ENCODE measurements at places on chromosomes 5 and 9.

DNA sequence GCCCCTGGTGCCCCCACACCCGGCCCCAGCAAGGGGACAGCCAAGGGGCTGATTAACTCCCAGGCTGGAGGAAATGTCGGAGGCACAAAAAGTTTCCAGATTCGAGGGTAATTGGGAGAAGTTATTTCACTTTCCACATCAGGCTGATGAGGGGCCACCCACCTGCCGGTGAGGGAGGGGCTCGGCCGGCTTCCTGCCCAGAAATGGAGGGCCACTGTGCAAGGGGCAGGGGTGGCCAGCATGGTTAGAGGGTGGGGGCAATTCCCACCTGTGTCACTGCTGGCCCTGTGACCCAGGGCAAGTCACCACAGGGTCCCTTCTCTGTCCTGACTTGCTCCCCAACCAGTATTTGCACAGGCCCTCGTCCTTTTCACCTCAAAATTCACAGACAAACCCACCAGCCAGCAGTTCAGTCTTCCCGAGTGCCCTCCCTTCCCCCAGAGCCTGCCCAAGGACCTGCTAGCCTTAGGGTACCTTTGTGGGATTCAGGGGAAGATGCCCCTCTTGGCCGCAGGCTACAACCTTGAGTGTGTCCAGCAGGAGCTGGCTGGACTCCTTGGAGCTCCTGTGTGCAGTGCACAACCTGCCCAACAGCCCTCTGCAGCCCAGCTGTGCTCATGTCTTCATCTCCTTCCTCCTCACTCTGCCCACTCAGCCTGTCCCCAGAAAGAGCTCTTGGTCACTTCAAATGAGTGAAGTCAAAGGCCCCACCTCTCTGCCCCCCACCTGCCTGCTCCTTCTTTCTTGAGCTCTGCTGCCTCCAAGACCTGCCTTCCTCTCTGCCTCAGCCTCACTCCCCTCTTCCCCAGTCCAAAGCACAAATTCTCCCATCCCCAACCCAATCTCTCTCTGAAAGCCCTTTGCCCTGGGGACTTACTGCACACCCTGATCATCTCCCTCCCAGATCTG is 130.5 kb downstream of the BARX1 start:
- DNase-seq: no peak

GRCh38 chr9:35510754-35511428 is 21.0 kb downstream of the RUSC2 start:
- DNase-seq: no peak

- no peak for DNase-seq
Measured at GRCh38 chr5:64074533-64074932, 91.1 kb upstream of the RNF180 start.

DNA sequence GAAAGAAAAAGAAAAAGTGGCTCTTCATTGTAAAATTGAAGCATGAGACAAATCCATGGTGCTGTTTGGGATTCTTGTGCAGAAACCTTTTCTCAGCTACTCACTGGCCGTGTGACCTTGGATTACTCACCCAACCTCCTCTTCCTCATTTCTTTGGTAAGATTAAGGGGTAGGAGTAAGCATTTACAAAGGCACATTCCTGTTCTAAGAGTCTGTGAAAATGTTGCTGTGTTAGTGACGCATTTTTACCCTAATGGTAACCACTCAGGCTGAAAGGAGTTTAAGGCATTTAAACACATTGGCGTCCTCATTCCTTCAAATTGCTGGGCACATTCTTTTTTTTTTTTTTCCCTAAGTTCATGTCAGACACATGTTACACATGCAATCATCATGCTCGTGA is 4.3 kb downstream of the RAI14 start:
- DNase-seq: no peak

- DNase-seq: no peak
Measured at GRCh38 chr5:140141241-140141640, 15.5 kb downstream of the IGIP start.

- DNase-seq: no peak
Measured at GRCh38 chr5:10262121-10262774, 12.2 kb downstream of the CCT5 start.

DNA sequence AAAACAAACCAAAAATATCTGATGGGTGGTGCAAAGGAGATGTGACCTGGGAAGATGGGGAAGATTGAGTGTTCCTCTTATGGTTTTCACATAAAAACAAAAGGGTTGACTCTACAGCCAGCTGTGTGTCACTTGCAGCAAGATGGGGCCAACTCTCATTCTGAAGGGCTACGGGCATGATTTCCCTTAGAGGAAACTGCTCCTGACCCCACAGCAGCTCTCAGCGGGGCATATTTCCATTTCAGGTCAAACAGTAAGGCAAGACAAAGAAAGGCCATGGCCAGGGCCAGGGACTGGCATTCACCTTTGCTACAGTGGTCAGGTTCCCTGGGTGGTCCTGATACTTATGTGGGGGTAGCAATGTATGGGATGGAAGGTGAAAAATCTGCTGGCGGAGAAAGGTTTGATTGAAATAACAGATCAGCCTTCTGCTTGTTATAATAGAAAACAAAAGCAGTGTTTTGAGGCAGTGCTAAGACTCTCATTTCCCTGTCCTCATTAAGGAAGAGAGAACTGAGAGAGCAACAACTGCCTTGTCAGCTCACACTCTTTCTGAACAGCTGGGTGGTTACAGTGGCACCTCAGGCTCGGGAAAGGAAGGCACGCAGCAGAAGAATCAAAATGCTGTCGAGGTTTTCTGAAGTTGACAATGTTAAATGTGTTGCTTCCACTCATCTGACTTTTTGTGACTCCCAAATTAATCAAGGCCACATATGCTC is 120.7 kb upstream of the PCA3 start:
- DNase-seq: no peak

- DNase-seq: no peak
Measured at GRCh38 chr9:109574061-109574882, 76.2 kb upstream of the PTPN3 start.

GRCh38 chr9:135883410-135884089 is 23.8 kb downstream of the CAMSAP1 start:
- no peak for DNase-seq

GRCh38 chr5:6462671-6463070 is 14.0 kb downstream of the UBE2QL1 start:
- DNase-seq: no peak

- DNase-seq: no peak
Measured at GRCh38 chr9:95504053-95504963, 12.5 kb downstream of the PTCH1 start.

DNA sequence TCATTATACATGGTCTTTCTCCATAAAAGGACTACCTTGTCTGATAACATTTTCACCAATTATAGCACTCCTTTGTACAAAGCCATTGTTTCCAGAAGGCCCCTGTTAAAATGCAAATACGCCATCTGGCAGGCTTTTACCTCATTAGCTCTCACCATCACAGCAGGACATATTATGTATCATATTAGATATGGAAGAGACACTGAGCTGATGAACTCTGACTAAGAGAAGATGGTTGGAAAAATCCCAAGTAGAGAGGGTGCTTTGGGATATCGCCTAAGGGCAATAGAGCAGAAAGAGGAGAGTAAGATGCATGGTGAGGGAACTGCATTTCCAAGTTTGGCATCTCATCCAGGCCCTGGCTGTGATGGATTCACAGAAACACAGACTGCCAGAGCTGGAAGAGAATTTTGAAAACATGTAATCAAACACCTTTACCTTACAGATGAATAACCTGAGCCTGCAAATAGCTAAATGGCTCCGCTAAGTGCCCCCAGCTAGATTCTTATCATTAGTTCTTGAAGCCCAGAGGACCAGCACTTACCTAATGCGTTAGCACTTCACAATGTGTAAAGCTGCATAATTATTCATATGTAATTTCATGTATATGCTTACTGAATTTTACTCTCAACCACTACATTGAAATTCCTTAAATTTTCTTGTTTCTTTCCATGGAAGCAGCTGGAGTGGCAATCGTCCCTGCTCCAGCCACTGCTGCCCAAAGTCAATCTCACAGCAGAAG is 393.6 kb upstream of the IZUMO3 start:
- no peak for DNase-seq

GRCh38 chr9:26325444-26325829 is 567.2 kb downstream of the CAAP1 start:
- no peak for DNase-seq

DNA sequence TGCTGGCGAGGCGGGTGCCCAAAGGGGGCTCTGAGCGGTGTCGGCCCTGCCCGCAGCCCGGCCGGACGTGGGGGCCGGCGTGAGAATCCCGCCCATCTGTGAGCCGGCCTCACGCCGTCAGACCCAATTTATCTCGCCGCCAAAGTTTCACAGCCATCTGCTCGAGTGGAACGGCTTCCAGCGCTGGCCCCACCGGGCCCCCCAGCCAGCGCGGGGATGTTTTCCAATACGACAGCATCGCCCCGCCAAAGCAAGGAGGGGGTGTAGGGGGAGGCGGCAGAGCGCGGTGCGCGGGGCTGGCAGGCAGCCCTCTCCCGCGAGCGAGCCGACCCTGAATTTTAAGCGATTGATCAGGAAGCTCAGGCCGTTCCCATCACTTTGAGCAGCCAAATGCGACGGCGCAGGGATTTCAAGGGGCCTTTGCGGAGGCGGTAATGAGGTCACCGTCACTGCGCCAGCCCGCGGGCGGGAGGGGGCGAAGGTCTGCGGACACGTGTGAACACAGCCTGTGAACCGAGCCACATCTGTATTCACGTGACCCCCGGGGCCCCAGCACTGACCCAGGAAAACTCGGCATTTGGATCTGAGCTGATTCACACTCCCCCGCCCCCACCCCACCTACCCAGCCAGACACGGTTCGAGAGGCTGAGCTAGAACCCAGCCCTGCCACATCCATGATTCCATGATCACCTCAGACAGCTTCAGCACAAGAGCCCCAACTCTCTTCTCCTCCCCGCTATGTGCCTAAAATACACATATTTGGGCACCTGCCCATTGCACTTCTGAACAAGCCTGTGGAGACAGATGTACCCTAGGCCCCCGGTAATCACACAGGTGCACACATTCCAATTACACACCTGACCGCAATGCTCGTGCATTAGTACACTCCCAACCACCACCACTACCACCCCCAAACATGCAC is 47.8 kb upstream of the PSD2 start:
- no peak for DNase-seq

GRCh38 chr5:38541174-38541725 is 15.2 kb downstream of the LIFR start:
- DNase-seq: no peak

- DNase-seq: no peak
Measured at GRCh38 chr9:110124439-110124838, 83.5 kb downstream of the C9orf152 start.

DNA sequence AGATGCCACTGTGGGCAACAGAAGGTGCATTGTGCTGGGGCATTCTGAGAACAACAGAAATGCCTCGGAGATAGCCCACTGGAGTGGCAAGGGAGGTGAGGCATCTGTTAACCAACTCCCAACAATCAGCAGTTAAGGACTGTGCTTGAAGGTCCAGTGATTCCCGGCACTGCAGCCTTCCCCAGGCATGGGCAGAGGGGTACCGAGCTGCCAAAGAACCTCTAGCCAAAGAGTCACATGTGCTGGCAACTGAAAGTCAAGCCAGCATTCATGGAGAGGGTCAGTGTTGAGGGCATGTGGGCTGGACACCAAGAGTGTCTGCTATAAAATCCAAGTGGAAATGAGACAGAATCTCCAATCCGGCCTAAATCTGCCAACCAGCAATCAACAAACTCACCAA is 149.6 kb downstream of the ASTN2 start:
- DNase-seq: no peak

- DNase-seq: no peak
Measured at GRCh38 chr5:77569409-77569808, 69.1 kb downstream of the OTP start.

- no peak for DNase-seq
Measured at GRCh38 chr9:34577400-34578240, 11.9 kb downstream of the CNTFR start.

GRCh38 chr5:154110716-154111115 is 71.9 kb downstream of the MFAP3 start:
- DNase-seq: no peak

GRCh38 chr9:129958796-129959195 is 84.2 kb downstream of the FNBP1 start:
- DNase-seq: no peak

DNA sequence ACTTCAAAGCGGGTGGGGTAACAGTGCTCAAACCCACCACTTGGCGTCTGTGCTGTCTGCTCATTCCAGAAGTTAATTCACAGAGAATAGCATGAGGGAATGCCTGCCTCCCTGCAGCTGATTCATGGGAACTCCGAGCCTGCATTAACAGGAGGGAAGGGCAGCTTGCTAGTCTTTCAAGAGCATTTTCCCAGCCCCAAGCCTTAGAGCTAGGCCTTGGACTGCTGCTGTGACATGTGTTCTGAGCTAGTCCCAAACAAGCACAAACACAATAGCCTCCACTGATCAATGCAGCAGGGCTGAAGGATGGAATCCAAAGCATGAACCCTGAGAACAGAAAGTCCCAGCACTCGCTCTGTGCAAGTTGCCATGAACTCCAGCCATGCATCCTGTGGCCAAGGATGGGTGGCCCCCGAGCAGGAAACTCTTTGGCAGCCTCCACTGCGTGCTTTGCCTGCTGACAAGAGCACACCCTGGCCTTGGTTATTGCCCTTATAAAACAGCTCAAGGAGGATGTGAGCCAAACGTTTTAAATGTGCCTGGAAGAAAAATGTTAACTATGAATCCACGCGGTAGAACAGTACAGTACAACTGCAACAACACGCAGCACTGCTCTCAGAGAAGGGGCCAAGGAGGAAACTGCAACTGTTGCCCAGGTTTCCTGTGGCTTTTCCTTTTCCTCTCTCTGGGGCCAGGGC is 653.1 kb upstream of the KLF4 start:
- no peak for DNase-seq

- no peak for DNase-seq
Measured at GRCh38 chr9:37436540-37436939, 14.0 kb downstream of the GRHPR start.
